ENCODE measurements at places on chromosomes 16 and 17. TPM values are rescaled to one million over a fixed set of nuclear protein-coding genes. Genes with fewer than 3 reads are reported as not detected.

The HCRT gene
- not detected for total RNA-seq

The PPL gene
- total RNA-seq: 50.5 TPM

The GRIN2C gene
- total RNA-seq: 0.50 TPM

The FDXR gene
- 71.0 TPM for total RNA-seq

The HAP1 gene
- 0.26 TPM for total RNA-seq

The TP53TG3C gene
- total RNA-seq: not detected
